ENCODE measurements at places on chromosomes 11 and 22. TPM values are rescaled to one million over a fixed set of nuclear protein-coding genes. Genes with fewer than 3 reads are reported as not detected.

GRCh38 chr22:44345872-44346271, 33.1 kb upstream of the SHISAL1 start:
- no peak overlapping the region for H3K27ac ChIP-seq
- no peaks in the 10 kb centered on the region for H3K36me3 ChIP-seq
- H3K4me3 ChIP-seq, result no peak overlapping the region
- DNase-seq, result peak; percentile 50
- no peaks in the 10 kb centered on the region for H3K27me3 ChIP-seq

CCDC81 gene
- polyA plus RNA-seq, result 0.49 TPM

DNA sequence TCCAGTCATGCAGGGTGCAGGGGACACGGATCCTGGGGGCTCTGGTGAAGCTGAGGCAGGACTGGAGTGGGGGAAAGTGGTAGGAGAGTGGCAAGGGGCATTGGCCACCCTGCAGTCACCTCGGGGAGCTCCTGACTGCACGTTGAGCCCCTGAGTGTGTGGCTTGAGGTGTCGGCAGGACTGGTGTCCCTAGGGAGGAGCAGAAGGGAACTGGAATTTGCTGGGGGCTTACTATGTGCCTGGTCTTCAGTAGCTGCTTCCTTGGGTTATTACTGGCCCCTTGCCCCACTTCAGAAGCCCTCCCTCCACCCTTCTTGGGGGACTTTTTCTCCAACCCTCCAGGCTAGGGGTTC, 31.5 kb downstream of the IFT27 start:
- no peaks in the 10 kb centered on the region for H3K36me3 ChIP-seq
- peaks cover 11% of the 10 kb centered on the region for H3K4me1 ChIP-seq
- no peak overlapping the region for H3K27ac ChIP-seq
- H3K4me3 ChIP-seq, result no peak overlapping the region
- H3K27me3 ChIP-seq, result 0 out of 2 replicates have a peak, but pooled peaks cover 5% of the 10 kb centered on the region
- no peak for DNase-seq

- H3K4me1 ChIP-seq, result no peaks in the 10 kb centered on the region
- H3K27ac ChIP-seq, result no peak overlapping the region
- no peak for DNase-seq
- H3K27me3 ChIP-seq, result no peaks in the 10 kb centered on the region
Observed at GRCh38 chr11:2812371-2812991, 73.1 kb downstream of the CDKN1C start.

DNA sequence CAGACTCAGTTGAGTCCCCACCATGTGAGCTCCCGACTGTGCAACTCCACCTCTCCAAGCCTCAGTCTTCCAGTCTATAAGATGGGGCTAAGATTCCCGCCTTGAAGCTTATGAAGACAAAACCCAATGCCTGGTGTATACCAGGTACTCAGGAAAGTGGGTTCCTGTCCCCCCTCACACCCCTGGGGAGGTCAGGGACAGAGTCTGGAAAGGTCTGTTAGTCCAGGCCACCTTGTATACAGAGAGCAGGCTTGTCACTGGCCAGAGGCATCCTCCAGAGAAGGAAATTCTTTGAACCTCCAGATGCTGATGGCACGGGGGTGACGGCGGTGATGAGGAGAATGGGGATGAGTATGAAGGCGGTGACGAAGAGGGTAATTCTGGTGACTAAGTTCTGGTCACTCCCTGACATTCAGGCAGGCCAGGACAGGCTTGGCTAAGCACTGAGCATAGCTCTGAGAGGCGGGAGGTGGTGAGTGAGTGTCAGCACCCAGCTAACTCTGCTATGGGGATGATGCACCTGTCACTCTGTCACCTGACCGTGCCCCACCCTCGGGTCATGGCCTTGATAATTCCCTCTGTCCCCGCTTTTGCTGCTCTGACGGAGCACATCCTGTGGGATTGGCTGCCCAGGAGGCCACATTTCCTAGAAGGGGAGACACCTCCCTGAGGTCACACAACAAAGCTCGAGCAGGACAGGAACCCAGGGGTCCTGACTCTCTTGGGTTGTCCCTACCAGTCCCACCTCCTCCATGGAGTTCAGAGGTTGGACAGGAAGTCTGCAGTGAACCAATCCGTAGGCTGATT, 30.9 kb upstream of the CSNK1E start:
- no peaks in the 10 kb centered on the region for H3K27me3 ChIP-seq
- no peak overlapping the region for H3K4me3 ChIP-seq
- H3K27ac ChIP-seq, result no peak overlapping the region
- no peaks in the 10 kb centered on the region for H3K36me3 ChIP-seq
- H3K4me1 ChIP-seq, result no peaks in the 10 kb centered on the region
- DNase-seq, result no peak

- no peaks in the 10 kb centered on the region for H3K36me3 ChIP-seq
- H3K27me3 ChIP-seq, result no peaks in the 10 kb centered on the region
- peaks cover 28% of the 10 kb centered on the region for H3K4me1 ChIP-seq
Observed at GRCh38 chr11:35389897-35390465, 29.4 kb downstream of the SLC1A2 start.

DNA sequence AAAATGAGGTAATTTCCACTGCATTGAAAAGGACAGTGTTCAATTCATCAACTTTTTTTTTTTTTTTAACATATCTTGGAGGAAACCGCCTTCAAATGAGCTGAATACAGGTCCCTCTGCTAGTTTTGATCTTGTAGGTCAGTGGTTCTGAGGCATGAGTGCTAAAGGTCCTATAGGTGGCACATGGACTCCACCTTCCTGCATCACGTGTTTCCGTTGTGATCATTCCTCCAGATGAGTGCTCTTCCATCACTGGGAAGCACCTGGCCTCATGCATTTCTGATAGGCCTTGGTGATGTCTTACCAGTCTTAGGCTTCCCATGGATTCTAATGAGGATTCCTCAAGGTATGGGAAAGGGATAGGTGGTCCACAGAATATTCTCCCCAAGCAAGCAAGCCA, 37.8 kb downstream of the FDX1 start:
- H3K36me3 ChIP-seq, result no peaks in the 10 kb centered on the region
- H3K4me1 ChIP-seq, result peaks cover 14% of the 10 kb centered on the region
- H3K4me3 ChIP-seq, result no peak overlapping the region

DNA sequence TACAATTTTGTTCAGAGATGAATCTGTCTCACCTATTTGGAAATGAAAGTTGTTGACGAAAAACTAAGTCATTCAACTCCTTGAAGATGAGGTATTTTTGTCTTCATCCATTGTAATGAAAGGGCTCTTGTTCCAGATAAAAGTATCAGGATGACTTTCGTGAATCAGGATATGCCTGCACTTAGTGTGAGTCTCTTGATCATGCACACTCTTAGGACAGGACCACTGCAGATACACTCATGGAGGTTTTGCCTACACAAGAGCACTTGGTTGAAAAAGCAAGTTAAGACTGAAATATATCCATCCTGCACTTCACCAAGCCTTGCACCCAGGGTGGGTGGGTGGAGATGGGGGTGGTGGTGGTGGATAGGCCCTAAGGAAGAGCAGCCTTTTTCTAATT, 120.8 kb upstream of the MTMR2 start:
- no peaks in the 10 kb centered on the region for H3K36me3 ChIP-seq
- H3K27me3 ChIP-seq, result no peaks in the 10 kb centered on the region
- no peak for DNase-seq
- H3K27ac ChIP-seq, result no peak overlapping the region
- no peak overlapping the region for H3K4me3 ChIP-seq
- H3K4me1 ChIP-seq, result peaks cover 10% of the 10 kb centered on the region

DNA sequence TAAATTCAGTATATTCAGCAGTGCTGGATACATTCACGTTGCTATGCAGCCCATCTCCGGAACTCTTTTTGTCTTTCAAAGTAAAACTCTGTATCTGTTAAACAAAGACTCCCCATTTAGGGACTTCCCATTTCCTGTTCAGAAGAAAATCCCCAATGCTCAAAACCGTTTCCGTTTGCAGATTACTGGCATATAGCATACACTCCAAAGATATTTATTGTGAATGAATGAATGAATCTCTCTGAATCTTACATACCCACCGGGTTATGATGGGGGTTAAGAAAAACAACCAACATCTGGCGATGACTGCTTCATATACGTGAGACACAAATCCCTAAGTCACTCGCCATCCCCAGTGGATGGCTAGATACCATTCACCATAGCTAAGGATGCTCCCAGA, 1.6 kb downstream of the THY1 start:
- DNase-seq, result no peak
- H3K27ac ChIP-seq, result peak overlapping the region; percentile 89
- no peaks in the 10 kb centered on the region for H3K27me3 ChIP-seq
- H3K4me3 ChIP-seq, result peak overlapping the region; percentile 87
- peaks cover 22% of the 10 kb centered on the region for H3K36me3 ChIP-seq

FGF3 gene
- polyA plus RNA-seq, result not detected

DNA sequence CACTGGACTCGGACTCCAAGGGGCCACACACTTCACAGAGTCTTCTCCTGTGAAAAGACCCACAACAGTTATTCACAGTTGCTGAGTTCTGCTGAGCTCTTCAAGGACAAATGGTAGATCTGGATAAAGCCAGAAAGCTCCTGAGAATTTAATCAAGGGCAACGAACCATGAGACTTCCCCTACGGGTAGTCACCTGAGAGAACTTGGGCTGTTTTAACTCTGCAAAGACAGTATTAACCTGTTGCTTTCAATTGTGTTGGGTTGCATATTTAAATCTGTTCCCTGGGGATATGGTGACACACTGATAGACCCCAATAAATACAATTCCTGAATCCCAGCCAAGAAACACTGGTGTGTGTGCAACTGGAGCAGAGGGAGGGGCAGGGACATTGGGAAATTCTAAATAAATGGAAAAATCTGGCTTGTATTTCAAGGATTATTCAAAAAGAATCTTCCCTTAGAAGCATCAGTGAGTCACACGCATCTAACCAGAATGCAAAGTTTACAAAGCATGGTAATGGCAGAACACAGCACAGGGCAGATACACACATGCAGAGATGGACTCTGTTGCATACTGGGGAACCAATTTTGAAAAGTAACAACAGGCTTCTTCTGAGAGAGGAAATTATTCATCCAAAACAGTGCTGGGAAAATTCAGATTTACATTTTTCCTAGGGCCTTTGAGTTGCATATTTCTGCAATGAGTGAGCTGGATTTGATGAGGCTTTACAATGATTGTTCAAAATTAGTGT, 4.0 kb downstream of the KCNJ1 start:
- H3K4me3 ChIP-seq, result no peak overlapping the region
- no peaks in the 10 kb centered on the region for H3K27me3 ChIP-seq
- peak overlapping the region; percentile 57 for H3K27ac ChIP-seq

DNA sequence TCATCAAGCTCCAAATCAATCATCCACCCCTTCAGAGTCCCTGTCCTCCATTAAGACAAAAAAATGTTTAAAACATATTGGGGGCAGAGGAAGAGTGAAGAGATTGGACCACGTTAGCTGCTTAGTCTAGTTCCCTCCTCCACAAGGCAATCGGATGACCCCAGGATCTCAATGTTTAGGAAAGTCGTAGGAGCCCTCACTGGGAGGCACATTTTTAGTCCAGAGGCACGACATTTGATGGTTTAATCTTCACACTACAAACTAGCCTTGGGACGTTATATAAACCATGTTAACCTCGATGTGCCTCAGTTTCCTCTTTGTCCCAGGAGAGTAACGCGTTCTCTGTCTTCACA, 588 bp upstream of the FAT3 start:
- H3K36me3 ChIP-seq, result no peaks in the 10 kb centered on the region
- no peaks in the 10 kb centered on the region for H3K27me3 ChIP-seq
- peaks cover 30% of the 10 kb centered on the region for H3K4me1 ChIP-seq
- peak; percentile 6 for DNase-seq
- H3K4me3 ChIP-seq, result peak overlapping the region; percentile 53

ANO1 gene
- polyA plus RNA-seq, result not detected

CALCA gene
- not detected for polyA plus RNA-seq

GRCh38 chr22:17106785-17107546, 14.2 kb downstream of the TMEM121B start:
- H3K27ac ChIP-seq, result no peak overlapping the region
- no peak overlapping the region for H3K4me3 ChIP-seq
- no peaks in the 10 kb centered on the region for H3K4me1 ChIP-seq
- H3K36me3 ChIP-seq, result no peaks in the 10 kb centered on the region
- H3K27me3 ChIP-seq, result no peaks in the 10 kb centered on the region
- no peak for DNase-seq

DNA sequence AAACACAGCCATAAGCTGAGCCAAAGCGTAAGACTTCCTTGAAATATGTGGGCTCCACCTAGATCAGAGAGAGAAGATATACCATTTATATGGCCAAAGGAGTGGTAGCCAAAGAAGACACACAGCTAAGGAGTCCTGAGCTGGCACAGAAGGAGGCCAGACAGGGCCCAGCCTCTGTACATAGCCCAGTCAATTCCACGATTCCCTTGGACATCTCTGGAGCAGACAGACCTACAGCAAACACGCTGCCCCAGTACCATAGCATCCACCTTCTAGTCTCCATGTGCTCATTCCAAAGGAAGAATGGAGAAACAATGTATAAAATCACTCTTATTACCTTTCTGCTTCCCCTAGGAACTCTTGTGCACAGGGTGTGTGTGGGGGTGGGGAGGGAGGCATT, 102.1 kb upstream of the LDLRAD3 start:
- DNase-seq, result no peak
- H3K4me3 ChIP-seq, result no peak overlapping the region
- no peaks in the 10 kb centered on the region for H3K4me1 ChIP-seq
- H3K27ac ChIP-seq, result no peak overlapping the region
- no peaks in the 10 kb centered on the region for H3K27me3 ChIP-seq
- no peaks in the 10 kb centered on the region for H3K36me3 ChIP-seq

DNA sequence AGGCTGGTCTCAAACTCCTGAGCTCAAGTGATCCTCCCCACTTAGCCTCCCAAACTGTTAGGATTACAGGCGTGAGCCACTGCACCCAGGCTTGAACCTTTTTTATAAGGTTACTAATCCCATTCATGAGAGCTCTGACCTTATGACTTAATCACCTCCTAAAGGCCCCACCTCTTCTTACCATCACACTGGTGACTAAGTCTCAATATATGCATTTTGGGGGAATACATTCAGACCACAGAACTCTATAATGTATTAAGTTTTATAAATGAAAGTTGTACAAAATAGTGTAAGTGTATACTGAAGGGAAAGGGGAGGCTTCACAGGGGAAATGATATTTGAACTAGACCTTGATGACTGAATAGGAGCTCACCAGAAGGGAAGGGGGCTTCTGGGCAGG, 28.4 kb upstream of the RBFOX2 start:
- H3K4me3 ChIP-seq, result no peak overlapping the region
- peaks cover 10% of the 10 kb centered on the region for H3K4me1 ChIP-seq
- no peaks in the 10 kb centered on the region for H3K36me3 ChIP-seq
- H3K27ac ChIP-seq, result no peak overlapping the region

POU2F3 gene
- polyA plus RNA-seq, result not detected

CLDN5 gene
- not detected for polyA plus RNA-seq

CCDC157 gene
- 7.9 TPM for polyA plus RNA-seq

F2 gene
- not detected for polyA plus RNA-seq

SORL1 gene
- polyA plus RNA-seq, result 6.1 TPM

Measured in SK-N-SH (cell line).